H1 (cell line): ENCODE measurements at places on chromosomes 5 and 9. TPM values are rescaled to one million over a fixed set of nuclear protein-coding genes. Genes with fewer than 3 reads are reported as not detected.

Gene OMD
- total RNA-seq: not detected in 2 replicates

Gene PCDHB5
- total RNA-seq: 2.4 and 2.8 TPM in 2 replicates

Gene OR2V1
- not detected in 2 replicates for total RNA-seq

GRCh38 chr5:32308946-32309345 lies 3.8 kb downstream of the MTMR12 start:
- DNase-seq: no peak

DNA sequence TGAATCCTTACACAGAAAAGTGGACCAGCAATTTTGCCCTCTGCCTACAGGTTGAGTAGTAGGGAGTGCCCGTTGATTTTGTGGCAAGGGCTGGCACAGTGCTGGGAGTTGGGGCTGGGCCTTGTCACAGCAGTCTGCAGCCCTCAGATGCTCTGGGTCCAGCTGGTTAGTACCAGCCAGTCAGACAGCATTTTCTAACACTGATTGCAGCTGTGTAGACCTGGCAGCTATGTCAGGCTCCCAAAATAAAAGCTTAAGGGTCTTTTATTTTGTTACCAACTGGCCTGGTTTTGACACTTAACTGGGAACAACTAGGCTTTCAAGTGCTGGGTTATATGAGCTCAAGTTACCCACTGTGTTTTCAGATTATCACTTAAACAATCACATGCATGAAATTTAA lies 57.7 kb downstream of the MAT2B start:
- DNase-seq: no peak
